ENCODE measurements at places on chromosomes 4 and X.
A peak's percentile ranks its signal among the peaks of the same experiment; 100 is the strongest.

DNA sequence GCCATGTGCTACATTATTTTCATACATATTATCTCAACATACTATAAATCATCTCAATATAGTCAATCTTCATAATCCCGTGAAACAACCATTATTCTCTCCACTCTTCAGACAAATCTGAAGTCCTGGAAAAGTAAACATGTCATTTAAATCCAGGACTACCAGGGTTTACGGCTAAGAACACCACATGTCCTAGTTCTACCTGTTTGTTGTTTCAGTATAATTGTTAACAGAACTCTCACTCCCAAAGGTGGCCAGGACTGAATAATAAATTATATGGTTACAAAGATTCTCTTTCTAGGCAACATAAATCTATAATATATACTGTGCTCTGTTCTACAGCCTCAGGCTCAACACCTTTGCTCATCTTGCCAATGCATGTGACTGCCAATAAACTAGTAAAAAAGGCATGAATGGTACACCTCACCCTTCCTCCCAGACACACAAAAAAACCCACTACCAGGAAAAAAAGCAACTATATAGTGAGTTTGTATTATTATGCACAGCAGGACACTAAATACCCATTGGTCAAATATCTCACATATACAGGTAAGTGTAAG lies 20.1 kb downstream of the EIF4E start:
- H3K27ac ChIP-seq = peak overlapping the region; percentile 10
- H3K27me3 ChIP-seq = no peaks in the 10 kb centered on the region
- DNase-seq = no peak
- no peak overlapping the region for H3K4me3 ChIP-seq
- H3K4me1 ChIP-seq = peaks cover 51% of the 10 kb centered on the region
- peaks cover 9% of the 10 kb centered on the region for H3K36me3 ChIP-seq

GRCh38 chr4:26241179-26241578 lies 79.6 kb upstream of the RBPJ start:
- peaks cover 10% of the 10 kb centered on the region for H3K27me3 ChIP-seq
- no peaks in the 10 kb centered on the region for H3K36me3 ChIP-seq
- no peak overlapping the region for H3K27ac ChIP-seq
- no peak for DNase-seq
- no peak overlapping the region for H3K4me3 ChIP-seq

GRCh38 chrX:132092439-132093065 lies 35.3 kb downstream of the FRMD7 start:
- no peaks in the 10 kb centered on the region for H3K36me3 ChIP-seq
- no peak overlapping the region for H3K27ac ChIP-seq
- H3K27me3 ChIP-seq = no peaks in the 10 kb centered on the region
- H3K4me1 ChIP-seq = peaks cover 10% of the 10 kb centered on the region
- DNase-seq = peak; percentile 14

DNA sequence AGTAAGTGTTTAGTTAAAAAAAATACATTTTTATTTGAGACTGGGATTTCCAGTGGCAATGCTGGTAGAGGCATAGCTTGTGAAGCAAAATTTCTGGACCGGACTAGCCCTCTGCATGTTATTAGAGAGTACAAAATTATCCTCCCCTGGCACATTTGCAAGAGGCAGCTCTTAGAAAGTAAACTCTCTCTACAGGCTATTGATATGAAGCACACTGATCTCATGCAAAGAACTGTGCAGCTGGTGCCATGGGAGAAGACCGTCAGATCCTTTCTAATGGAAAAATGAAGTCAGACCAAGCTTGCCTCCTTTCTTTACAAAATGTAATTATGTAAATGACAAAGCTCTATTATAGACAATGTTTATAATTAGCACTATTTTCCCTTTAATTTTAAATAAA lies 2717.2 kb downstream of the PCDH7 start:
- DNase-seq = no peak
- no peak overlapping the region for H3K27ac ChIP-seq
- no peak overlapping the region for H3K4me3 ChIP-seq
- no peaks in the 10 kb centered on the region for H3K4me1 ChIP-seq

- H3K27ac ChIP-seq = no peak overlapping the region
- no peak for DNase-seq
- no peaks in the 10 kb centered on the region for H3K27me3 ChIP-seq
- H3K4me1 ChIP-seq = no peaks in the 10 kb centered on the region
- H3K4me3 ChIP-seq = no peak overlapping the region
Measured at GRCh38 chr4:54879576-54879975, 221.8 kb downstream of the KIT start.

DNA sequence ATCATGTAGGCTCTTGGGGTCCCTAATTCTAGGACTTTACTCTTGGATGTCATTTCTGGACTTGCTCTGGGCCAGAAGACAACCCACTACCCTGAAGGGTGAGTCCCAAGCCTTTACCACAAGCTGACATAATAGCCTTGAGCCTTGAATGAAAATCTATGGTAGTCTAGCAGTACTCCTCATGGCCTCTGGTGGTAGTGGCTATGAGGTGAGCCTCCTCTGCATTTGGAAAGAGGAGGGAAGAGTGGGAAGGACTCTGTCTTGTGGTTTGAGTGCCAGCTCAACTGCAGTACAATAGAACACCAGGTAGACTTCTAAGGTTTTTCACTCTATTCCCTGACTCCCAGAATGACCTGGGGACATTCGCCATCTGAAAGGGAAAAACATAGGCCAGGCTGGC lies 96.5 kb downstream of the DCAF12L1 start:
- no peak overlapping the region for H3K27ac ChIP-seq
- no peaks in the 10 kb centered on the region for H3K36me3 ChIP-seq
- no peak overlapping the region for H3K4me3 ChIP-seq
- no peak for DNase-seq

Data from central memory CD8-positive, alpha-beta T cell (primary cell).